ENCODE measurements at places on chromosomes 1 and 21. TPM values are rescaled to one million over a fixed set of nuclear protein-coding genes. Genes with fewer than 3 reads are reported as not detected.

MYOG gene
- not detected for total RNA-seq

TFAP2E gene
- total RNA-seq, result not detected

DNA sequence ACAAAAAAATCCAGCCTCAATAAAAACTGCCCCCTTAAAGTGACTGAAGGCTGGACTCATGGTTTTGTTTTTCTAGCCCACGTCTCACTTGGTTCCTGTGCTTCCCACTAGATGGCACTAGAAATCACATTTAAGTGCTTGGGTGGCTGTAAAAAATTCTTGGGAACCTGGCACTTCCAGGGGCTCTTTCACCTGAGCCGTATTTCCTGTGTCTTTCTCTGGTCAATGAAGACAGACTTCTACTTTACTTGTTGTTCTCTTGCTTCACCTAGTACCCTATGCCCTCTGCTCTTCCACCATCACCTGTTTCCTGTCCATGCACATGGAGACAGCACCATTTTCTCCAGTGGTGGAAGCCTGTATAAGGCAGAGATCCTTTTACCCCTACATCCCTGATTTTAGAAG is 20.0 kb downstream of the METTL13 start:
- no peaks in the 10 kb centered on the region for H3K27me3 ChIP-seq
- no peak for DNase-seq
- H3K4me3 ChIP-seq, result no peak overlapping the region
- no peak overlapping the region for H3K27ac ChIP-seq
- no peaks in the 10 kb centered on the region for H3K36me3 ChIP-seq
- H3K4me1 ChIP-seq, result no peaks in the 10 kb centered on the region

DNA sequence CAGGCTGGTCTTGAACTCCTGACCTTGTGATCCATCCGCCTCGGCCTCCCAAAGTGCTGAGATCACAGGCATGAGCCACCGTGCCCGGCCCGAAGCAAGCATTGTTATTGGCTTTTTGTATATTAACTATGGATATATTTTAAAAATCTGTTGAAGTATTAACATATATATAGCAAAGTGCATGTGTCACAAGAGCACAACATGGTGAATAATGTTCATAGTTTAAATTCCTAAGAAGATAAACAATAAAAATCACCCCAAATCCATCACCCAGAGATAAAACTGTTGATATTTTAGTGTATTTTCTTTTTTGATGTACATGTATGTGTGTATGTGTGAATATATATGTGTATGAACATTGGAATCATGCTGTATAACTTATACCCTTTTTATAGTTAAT is 9.1 kb upstream of the FOXE3 start:
- no peaks in the 10 kb centered on the region for H3K36me3 ChIP-seq
- no peak for DNase-seq
- no peaks in the 10 kb centered on the region for H3K4me1 ChIP-seq
- H3K27me3 ChIP-seq, result no peaks in the 10 kb centered on the region
- no peak overlapping the region for H3K4me3 ChIP-seq

Data from Peyer's patch (tissue), 4 donors.